SJSA1 (cell line): ENCODE measurements at places on chromosomes 4 and X. TPM values are rescaled to one million over a fixed set of nuclear protein-coding genes. Genes with fewer than 3 reads are reported as not detected.

DNA sequence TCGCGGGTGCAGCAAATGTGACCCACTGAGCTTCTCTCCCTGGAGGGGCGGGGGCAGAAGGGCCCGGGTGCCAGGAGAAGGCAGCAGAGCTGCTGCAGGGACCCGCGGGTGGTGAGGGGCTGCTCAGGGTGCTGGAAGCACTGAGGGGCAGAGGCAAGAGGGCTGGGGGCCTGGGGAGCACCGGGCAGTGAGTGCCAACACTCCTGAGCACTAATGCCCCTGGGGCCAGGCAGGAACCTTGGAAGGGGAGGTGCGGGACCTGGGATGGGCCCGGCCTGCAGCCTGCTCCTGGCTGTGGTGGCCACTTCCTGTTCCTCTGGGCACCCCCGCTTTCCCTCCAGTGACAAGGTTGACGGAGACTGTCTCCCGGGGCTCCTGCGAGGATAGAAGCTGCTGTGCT is 66.5 kb upstream of the ADRA2C start:
- no peak for DNase-seq

DNA sequence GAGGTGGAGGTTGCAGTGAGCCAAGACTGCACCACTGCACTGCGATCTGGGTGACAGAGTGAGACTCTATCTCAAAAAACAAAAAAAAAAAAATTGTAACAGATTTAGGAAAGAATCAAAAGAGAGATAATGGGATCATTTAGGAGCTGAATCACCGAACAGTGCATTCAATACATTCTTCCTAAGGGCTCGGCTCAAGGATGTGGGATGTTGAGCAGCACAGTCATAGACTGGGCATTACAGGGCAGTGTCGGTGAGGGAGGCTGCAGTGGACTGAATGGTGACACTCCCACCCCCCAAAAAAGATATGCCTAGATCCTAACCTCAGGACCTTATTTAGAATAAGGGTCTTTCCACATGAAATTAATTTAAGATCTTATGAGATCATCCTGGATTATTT is 70.0 kb downstream of the EVC2 start:
- no peak for DNase-seq

FAT1 gene
- total RNA-seq: 338 and 483 TPM in 2 replicates

TMEM131L gene
- 5.4 and 12.7 TPM in 2 replicates for total RNA-seq

- DNase-seq: no peak
Observed at GRCh38 chr4:87117051-87117731, 103.2 kb downstream of the KLHL8 start.

GRCh38 chr4:22661443-22661842 is 31.3 kb upstream of the GBA3 start:
- DNase-seq: no peak

GRCh38 chrX:37712458-37712857 is 26.9 kb downstream of the XK start:
- DNase-seq: peak; percentile 22

GRCh38 chr4:47383829-47384427 is 79.6 kb downstream of the COMMD8 start:
- DNase-seq: peak; percentile 15
